ENCODE measurements at places on chromosomes 3 and 15.

DNA sequence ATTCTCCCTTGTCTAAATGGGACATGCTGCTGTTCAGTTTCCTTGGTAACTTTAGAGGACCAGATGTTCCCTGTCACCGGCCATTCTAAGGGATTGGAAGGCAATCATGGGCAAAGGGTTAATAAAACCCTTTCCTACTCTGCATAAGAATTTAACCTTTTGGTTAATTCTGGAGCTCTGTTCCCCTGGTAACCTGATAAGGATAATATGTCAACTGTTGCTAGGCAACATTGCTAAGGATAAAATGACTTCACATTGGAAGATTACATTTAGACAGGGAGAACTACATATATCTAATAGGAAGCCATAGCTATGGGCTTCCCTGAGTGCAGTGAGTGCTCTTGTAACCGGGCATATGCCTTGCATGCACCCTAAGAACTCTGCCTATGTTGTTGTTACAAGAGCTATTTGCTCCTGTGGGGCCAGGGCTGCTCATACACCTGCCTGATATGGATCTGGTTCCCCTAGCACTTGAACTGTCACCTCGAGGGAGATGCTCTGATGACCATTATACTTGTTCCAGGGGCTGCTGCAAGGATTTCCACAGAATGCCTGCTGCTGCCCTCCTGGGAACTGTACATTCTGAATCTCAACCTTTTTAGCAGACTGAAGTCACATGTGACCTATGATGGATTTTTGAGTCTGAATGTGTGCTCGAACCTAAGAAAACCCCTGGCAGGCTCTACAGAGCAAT lies 326.3 kb upstream of the PDZRN3 start:
- DNase-seq, result no peak

GRCh38 chr3:10816019-10816862 lies at the start of gene SLC6A11:
Gene SLC6A11 (plus strand): TSS chr3:10816228. CDS start chr3:10816266, 38 bp downstream.
- DNase-seq, result no peak

GRCh38 chr15:51904931-51905330 lies 66.6 kb downstream of the LEO1 start:
- no peak for DNase-seq

DNA sequence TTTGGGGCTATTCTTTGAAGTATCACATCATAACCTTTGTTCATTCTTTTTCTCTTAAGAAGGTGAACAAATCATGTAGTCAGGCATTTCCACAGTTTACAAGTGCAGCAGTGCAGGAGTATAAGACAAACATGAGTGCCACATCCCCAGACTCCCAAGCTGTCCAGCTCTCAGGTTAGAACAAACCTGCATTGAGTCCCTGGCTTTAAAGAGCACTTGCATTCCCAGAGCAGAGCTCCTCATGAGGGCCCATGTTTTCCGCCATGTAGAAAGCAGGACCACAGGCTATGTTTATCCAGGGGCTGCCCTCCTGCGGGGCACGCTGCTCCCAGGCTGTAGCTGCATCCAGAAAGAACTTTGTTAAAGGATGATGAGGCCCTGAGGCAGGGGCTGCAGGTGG lies 267.7 kb downstream of the TLE3 start:
- DNase-seq, result no peak

GRCh38 chr3:15602146-15602536 lies 596 bp downstream of the BTD start:
- DNase-seq, result no peak

DNA sequence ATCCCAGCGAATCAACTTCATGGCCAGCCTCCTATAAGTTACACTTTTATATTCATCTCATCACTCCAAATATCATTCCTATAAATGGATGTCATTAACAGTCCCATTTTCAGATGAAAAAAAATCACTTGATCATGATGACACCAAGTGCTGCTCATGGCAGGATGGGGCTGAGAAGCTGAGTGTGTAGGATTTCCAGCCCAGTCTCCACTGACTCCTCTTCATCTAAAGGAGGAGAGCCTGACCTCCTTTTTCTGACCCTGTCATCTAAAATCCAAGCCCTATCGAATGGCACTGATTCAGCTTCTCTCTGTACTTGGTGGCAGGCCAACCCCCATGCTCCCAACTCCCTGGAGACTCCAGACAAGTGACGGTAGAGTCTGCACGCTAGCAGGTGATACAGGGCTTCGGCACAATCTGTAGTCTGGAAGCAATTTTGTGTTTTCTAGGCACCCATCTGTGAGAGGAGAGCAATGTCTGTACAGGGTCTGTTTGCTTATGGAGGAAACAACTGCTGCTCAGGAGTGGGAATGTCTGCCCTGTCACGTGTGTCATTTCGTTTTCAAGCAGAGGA lies 103.2 kb downstream of the EPHB1 start:
- DNase-seq, result peak; percentile 84

GRCh38 chr15:99059010-99059981 lies 45.6 kb upstream of the SYNM start:
- no peak for DNase-seq

- DNase-seq, result no peak
Observed at GRCh38 chr3:79167651-79168416, 600.0 kb downstream of the ROBO1 start.
